ENCODE measurements at places on chromosomes 1 and 21.

GRCh38 chr1:246497331-246497915, 9.7 kb downstream of the SMYD3 start:
- no peaks in the 10 kb centered on the region for H3K36me3 ChIP-seq
- DNase-seq: peak; percentile 73
- H3K27me3 ChIP-seq: no peaks in the 10 kb centered on the region
- peaks cover 4% of the 10 kb centered on the region for H3K4me1 ChIP-seq

- no peaks in the 10 kb centered on the region for H3K36me3 ChIP-seq
- DNase-seq: no peak
- H3K4me3 ChIP-seq: no peak overlapping the region
- H3K4me1 ChIP-seq: no peaks in the 10 kb centered on the region
- H3K27me3 ChIP-seq: no peaks in the 10 kb centered on the region
- H3K27ac ChIP-seq: no peak overlapping the region
Measured at GRCh38 chr1:224784265-224785039, 145.0 kb upstream of the DNAH14 start.

- no peak overlapping the region for H3K4me3 ChIP-seq
- H3K36me3 ChIP-seq: no peaks in the 10 kb centered on the region
- no peak overlapping the region for H3K27ac ChIP-seq
Measured at GRCh38 chr1:47395433-47395832, 20.7 kb upstream of the FOXE3 start.

- no peak overlapping the region for H3K27ac ChIP-seq
- peaks cover 4% of the 10 kb centered on the region for H3K4me1 ChIP-seq
- H3K27me3 ChIP-seq: no peaks in the 10 kb centered on the region
- no peak for DNase-seq
Measured at GRCh38 chr1:168572633-168573032, 3.8 kb upstream of the XCL1 start.

GRCh38 chr1:201648907-201649721, 110.2 kb downstream of the NAV1 start:
- H3K27ac ChIP-seq: no peak overlapping the region
- DNase-seq: no peak
- H3K4me3 ChIP-seq: no peak overlapping the region
- H3K4me1 ChIP-seq: no peaks in the 10 kb centered on the region
- H3K27me3 ChIP-seq: no peaks in the 10 kb centered on the region

GRCh38 chr1:173832748-173833147, 8.1 kb upstream of the CENPL start:
- no peak for DNase-seq
- H3K27ac ChIP-seq: no peak overlapping the region
- H3K27me3 ChIP-seq: no peaks in the 10 kb centered on the region
- no peaks in the 10 kb centered on the region for H3K36me3 ChIP-seq

DNA sequence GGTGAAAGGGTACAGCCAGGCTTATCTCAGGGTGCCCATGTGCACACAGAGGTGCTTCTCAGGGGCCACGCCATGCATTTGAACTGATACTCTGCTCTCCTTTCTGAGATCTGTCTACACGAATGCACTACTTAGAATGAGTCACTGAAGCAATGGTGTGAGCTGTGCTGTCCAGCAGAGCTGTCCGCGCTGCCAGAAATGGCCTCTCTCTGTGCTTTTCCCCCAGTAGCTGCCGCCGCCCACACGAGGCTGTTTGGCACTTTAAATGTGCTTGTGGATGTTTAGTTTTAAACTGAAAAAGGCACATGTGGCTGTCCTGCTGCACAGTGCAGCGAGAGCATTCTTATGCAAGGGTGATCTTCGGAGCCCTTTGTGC, 87.1 kb upstream of the COL6A1 start:
- H3K27ac ChIP-seq: no peak overlapping the region
- no peaks in the 10 kb centered on the region for H3K36me3 ChIP-seq
- no peak overlapping the region for H3K4me3 ChIP-seq
- no peaks in the 10 kb centered on the region for H3K27me3 ChIP-seq
- peaks cover 36% of the 10 kb centered on the region for H3K4me1 ChIP-seq
- no peak for DNase-seq

DNA sequence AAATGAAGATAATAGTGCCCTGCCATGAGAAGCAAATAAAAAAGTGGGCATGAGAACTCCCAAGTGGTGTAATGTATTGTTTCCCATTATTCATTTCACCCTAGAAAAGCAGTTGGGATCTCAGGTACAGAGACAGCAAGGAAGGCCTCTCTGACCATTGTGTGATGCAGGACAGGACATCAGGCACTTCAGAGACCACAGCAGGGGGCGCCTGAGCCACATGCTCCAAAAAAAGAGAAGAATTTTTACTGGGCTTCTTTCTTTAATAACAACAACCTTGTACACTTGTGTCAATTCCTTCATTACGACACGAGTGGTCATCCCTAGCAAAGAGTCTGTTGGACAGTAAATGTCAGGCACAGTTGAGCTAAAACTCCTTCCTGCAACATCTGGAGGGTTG, 533.3 kb downstream of the OMA1 start:
- no peaks in the 10 kb centered on the region for H3K36me3 ChIP-seq
- no peak overlapping the region for H3K27ac ChIP-seq
- DNase-seq: no peak
- no peaks in the 10 kb centered on the region for H3K4me1 ChIP-seq

DNA sequence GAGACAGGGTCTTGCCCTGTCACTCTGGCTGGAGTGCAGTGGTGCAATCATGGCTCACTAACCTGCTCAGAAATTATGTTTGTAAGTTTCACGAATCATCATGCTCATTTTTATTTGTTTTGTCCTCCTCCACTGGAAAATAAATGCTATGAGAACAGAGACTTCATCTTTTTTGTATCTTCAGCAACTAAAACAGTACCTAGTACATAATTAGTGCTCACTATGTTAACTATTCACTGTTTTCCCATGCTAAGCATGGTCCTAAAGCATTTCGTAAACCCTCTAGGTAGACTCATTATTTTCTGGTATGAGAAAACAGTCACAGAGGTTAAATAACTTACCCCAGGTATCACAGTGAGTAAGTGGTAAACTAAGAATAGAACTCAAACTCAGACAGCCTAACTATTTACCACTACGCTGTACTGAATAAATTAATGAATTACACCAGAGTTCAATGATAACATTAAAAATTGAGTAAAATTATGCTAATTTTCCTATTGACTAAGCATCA, 118.4 kb downstream of the RERE start:
- H3K36me3 ChIP-seq: no peaks in the 10 kb centered on the region
- H3K27ac ChIP-seq: no peak overlapping the region
- no peak for DNase-seq

DNA sequence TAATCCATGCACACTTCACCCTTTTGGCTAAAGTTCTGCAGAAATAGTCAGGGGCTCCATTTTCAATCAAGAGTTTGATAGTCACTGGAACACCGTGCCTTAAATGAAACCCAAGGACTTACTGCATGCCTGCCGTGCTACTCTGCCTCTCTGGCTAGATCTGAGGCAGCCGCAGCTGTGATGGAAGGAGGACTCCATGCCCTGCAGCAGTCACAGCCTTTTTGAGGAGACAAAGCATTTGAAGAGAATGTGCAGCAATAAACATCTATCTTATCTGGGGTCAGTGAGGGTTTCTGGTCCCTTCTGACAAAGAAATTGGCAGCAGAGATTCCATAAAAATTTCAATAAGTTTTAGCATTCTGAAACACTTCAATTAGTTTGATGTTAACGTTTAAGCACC, 78.0 kb downstream of the BCAR3 start:
- H3K27ac ChIP-seq: no peak overlapping the region
- H3K4me1 ChIP-seq: no peaks in the 10 kb centered on the region
- H3K4me3 ChIP-seq: no peak overlapping the region
- DNase-seq: no peak
- H3K27me3 ChIP-seq: no peaks in the 10 kb centered on the region

DNA sequence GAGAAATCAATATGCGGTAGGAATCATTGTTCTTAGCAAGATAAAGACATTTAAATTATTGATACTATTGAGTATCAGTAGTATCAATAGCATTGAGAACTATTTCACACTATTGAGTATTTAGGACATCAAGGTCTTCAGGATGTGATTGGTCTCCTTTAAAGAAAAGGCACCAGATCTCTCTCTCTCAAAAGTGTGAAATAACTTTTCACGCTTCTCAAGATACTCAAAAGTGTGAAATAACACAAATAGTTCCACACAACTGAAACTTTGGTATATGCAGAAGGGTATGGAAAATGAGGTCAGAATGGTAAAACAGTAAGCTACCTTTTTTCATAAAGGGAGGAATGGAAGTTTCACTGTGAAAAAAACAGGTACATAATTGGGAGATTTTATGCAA, 6.7 kb upstream of the PYHIN1 start:
- DNase-seq: no peak
- H3K4me1 ChIP-seq: peaks cover 17% of the 10 kb centered on the region
- H3K27me3 ChIP-seq: no peaks in the 10 kb centered on the region
- no peaks in the 10 kb centered on the region for H3K36me3 ChIP-seq
- H3K4me3 ChIP-seq: no peak overlapping the region

GRCh38 chr1:203058676-203058935, 27.2 kb downstream of the MYOG start:
- H3K27ac ChIP-seq: no peak overlapping the region
- no peaks in the 10 kb centered on the region for H3K4me1 ChIP-seq
- no peak overlapping the region for H3K4me3 ChIP-seq
- DNase-seq: no peak
- H3K27me3 ChIP-seq: no peaks in the 10 kb centered on the region
- no peaks in the 10 kb centered on the region for H3K36me3 ChIP-seq

DNA sequence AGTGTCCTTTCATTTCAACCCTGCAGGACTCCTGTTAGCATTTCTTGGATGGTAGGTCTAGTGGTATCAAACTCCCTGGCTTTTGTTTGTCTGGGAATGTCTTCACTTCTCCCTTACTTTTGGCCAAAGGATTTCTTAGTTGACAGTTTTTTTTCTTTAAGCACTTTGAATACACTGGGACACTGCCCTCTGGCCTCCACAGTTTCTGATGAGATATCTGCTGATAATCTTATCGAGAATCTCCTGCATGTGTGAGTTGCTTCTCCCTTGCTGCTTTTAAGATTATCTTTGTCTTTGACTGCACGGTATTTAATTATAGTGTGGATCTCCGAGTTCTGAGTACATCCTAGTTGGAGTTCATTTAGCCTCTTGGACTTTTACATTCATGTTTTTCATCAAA, 13.3 kb downstream of the UTS2 start:
- H3K4me3 ChIP-seq: no peak overlapping the region
- H3K27me3 ChIP-seq: no peaks in the 10 kb centered on the region

DNA sequence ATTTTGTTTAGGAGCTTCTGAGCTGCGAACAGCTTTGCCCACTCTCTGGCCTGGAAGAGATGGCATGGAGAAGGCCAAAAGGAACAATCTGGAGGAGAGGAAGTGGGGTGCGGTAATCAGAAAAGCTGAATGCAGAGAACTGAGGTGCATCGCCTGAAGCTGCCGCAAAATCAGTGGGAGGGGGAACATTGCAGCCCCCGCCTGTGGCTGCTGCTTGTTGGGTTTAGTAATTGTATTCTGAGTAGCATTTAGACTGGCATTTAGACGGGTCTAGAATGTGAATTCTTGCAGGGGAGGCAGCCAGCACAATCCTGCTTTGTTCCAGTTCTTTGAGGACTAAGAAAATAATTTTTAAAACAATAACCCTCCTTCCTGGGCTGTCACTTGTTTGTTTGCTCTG, 25.4 kb downstream of the NFASC start:
- H3K36me3 ChIP-seq: no peaks in the 10 kb centered on the region
- no peak for DNase-seq
- H3K27ac ChIP-seq: no peak overlapping the region
- no peaks in the 10 kb centered on the region for H3K27me3 ChIP-seq

DNA sequence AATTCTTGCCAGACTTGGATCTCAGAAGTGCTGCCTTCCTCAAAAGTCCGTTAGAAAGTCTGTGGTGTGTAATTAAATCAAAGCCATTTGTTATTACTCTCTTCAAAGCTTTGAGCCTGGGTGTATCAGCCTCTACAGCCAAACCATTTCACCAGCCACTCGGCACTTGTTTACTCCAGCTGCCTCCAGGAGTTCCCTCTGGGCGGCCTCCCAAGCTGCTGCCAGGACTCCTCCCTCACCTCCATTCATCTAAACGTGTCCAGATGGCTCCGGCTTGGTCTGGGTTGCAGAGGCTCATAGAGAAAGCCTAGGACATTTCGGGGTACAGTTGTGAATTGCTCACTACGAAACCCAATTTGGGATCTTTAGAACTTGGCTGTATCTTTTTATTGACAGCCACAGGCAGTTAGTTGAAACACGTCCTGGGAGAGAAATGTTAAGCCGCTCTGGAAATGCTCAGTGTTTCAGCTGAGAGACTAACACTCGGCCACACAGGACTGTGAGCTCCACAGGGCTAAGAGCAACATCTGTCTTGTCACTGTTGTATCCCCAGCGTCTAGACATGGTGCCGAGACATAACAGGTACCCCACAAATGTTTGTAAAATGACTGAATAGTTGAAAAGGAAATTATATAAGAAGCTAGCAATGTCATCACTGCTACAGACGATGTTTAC, 116.9 kb upstream of the NGF start:
- H3K4me1 ChIP-seq: no peaks in the 10 kb centered on the region
- no peaks in the 10 kb centered on the region for H3K36me3 ChIP-seq
- H3K4me3 ChIP-seq: no peak overlapping the region
- H3K27ac ChIP-seq: no peak overlapping the region
- H3K27me3 ChIP-seq: no peaks in the 10 kb centered on the region

DNA sequence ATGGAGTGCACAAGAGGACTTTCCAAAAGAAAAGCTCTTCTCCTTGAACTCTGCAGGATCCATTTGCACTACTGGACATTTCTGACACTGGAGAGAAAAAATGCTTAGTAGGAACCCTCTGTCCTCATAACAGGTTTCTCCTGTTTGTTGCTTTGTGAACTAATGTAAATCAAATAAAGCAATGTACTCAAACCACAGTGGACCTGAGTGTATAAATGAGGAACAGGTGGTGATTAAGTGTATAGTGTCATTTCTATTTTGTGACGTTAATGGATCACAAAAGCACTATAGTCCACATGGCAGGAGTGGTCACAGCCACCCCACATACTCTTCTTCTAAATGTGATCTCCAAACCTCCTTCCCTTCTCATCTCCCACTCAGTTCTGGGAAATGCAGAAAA, 268.4 kb upstream of the DUSP10 start:
- no peaks in the 10 kb centered on the region for H3K27me3 ChIP-seq
- no peak for DNase-seq
- no peaks in the 10 kb centered on the region for H3K4me1 ChIP-seq
- H3K36me3 ChIP-seq: no peaks in the 10 kb centered on the region
- H3K27ac ChIP-seq: no peak overlapping the region

DNA sequence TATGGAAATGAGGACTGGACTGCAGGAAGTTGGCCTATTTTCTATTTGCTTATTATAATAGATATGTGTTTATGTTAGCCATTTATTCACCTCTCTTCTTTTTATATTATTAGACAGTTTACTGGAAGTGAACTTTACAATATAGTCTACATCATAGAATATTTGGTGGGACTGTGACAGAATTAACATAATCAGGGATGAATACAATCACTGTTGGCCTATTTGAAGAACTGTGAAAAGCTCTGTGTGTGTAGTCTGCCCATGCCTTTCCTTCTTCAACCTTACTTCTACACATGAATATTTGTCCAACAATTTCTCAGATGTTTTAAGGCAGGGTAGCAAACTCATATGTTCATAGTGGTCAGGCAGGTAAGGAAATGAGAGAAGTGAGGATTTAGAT, 12.4 kb downstream of the MPZ start:
- no peaks in the 10 kb centered on the region for H3K4me1 ChIP-seq
- no peaks in the 10 kb centered on the region for H3K27me3 ChIP-seq
- no peak for DNase-seq
- no peak overlapping the region for H3K4me3 ChIP-seq
- H3K36me3 ChIP-seq: no peaks in the 10 kb centered on the region

- no peaks in the 10 kb centered on the region for H3K27me3 ChIP-seq
- H3K4me1 ChIP-seq: no peaks in the 10 kb centered on the region
- no peak for DNase-seq
- H3K27ac ChIP-seq: no peak overlapping the region
- no peaks in the 10 kb centered on the region for H3K36me3 ChIP-seq
- H3K4me3 ChIP-seq: no peak overlapping the region
Measured at GRCh38 chr1:153192697-153193096, 10.5 kb upstream of the LELP1 start.

All from naive thymus-derived CD4-positive, alpha-beta T cell (primary cell).